ENCODE measurements at places on chromosomes 6 and 20. TPM values are rescaled to one million over a fixed set of nuclear protein-coding genes. Genes with fewer than 3 reads are reported as not detected.

GRCh38 chr20:4256874-4257273 is 241.5 kb upstream of the RNF24 start:
- DNase-seq = no peak

DNA sequence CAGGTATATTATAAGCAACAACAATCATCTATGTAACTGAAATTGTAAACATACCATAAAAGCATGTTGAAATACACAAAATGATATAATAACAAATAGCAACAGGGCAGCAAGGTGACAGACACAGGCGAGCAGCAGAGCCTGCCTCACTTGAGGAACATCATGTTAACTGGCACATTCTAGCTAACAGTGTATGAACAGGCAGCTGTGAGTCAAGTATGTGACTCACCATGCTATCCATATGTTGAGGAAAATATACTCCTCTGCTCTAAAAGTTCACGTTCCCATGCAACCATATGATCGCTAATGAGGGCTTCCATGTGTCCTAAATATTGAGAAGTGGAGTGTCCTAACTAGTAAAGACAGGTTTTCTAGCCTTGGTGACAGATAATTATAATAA is 18.4 kb downstream of the SERAC1 start:
- no peak for DNase-seq

DNA sequence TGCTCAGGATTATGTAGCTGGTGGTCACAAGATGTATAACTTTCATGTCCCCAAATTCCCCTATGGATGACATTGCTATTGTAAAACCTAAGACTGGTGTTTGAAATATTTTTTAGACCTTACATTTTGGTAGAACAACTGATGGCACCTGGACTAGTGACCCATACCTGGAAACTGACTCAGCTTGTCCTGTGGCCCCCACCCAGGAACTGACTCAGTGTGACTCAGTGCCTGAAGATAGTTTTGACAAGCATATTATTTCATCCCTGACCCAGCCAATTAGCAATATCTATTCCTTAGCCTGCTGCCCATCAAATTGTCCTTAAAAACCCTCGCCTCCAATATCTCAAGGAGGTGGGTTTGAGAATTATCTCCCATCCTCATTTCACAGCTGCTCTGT is 90.9 kb upstream of the GRIK2 start:
- no peak for DNase-seq

- no peak for DNase-seq
Measured at GRCh38 chr6:15464211-15464725, 198.6 kb downstream of the DTNBP1 start.

DNA sequence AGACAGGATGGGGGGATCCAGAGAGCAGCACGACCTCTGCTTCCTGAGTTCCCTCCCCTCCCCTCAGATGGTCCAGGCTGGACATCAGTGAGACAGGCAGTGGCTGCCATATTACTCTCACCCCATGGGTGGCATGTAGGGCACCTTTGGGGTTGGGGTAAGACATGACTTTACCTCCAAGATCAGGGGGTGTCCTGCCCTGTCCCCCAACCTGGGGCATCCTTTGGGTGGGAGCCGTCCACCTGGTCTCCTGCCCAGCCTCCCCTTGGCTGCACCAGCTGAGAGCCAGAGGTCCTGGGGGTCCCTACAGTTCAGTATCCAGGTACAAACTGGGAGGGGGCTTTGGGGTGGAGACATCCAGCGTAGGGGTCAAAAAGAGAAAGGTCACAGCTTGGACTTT is 48.7 kb upstream of the SLCO4A1 start:
- no peak for DNase-seq

DNA sequence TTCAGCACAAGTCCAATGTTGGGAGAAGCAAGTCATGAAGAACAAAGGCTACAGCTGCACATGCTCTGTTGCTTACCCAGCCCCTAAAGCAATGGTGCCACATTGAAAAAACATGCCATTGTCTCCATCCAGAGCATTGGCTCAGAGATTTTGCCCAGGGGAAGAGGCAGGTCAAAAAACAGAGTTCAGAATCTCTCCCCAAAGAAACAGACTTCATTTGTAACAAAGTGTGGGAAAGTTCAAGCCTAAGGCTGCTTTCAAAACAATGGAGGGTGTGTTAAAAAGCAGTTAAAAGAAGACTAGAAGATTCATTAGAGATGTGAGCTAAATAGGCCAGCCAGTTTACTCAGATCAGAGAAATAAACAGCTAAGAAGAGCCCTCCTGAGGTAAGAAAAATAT is 63.6 kb downstream of the DZANK1 start:
- DNase-seq = no peak

GRCh38 chr6:122730775-122731386 is 48.6 kb upstream of the FABP7 start:
- DNase-seq = no peak

GRCh38 chr6:13579911-13580310 is 5.5 kb downstream of the SIRT5 start:
- no peak for DNase-seq

DNA sequence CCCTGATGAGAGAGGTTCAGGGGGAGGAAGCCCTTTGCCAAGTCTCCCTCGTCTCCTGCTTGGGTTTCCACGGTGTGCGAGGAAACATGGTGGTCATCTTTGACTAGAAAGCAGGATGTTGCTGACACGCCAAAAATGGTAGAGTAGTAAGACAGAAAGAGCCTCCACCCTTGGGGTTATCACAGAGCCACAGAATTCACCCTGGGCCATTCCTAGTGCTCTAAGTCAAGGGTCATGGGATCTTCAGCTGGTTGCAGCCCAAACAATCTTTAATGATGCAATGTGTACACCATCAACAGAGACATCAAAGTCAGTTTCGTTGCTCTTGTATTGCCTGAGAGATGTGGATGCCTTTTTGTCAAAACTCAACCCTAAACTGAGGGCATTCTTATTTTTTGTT is 201.9 kb downstream of the LY86 start:
- no peak for DNase-seq

- DNase-seq = no peak
Measured at GRCh38 chr20:34891166-34892062, 15.0 kb downstream of the ACSS2 start.

- no peak for DNase-seq
Measured at GRCh38 chr6:63537201-63537958, 34.9 kb upstream of the LOC128125822 start.

GRCh38 chr6:33766921-33767907 is 20.5 kb upstream of the IP6K3 start:
- no peak for DNase-seq

Gene RIPPLY2
- 18.0 TPM for total RNA-seq

Gene TPX2
- total RNA-seq = 2.9 TPM

Gene C6orf163
- 11.5 TPM for total RNA-seq

Gene BTNL2
- total RNA-seq = not detected

Gene OR2H2
- not detected for total RNA-seq

Gene MTFR2
- 0.55 TPM for total RNA-seq

Gene IMPG1
- total RNA-seq = 0.39 TPM

Gene NTSR1
- 1.7 TPM for total RNA-seq
